ENCODE measurements at places on chromosomes 5 and 9.

DNA sequence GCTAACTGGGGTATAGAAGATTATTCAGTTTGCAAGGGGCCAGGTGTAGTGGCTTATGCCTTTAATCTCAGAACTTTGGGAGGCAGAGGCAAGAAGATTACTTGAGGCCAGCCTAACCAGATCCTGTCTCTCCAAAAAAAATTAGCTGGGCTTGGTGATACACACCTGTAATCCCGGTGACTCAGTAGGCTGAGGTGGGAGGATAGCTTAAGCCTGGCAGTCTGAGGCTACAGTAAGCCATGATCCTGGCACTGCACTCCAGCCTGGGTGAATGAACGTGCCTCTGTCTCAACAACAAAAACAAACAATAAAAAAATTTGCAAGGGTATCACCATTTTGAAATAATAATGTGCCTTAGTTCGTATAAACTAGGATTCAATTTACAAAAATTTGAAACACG lies 51.3 kb downstream of the BAAT start:
- no peak for DNase-seq

- no peak for DNase-seq
These were observed 134.9 kb upstream of the LPCAT1 start for GRCh38 chr5:1658665-1659064.

GRCh38 chr9:69919461-69920061 lies 98.9 kb downstream of the CFAP95 start:
- peak; percentile 29 for DNase-seq

DNA sequence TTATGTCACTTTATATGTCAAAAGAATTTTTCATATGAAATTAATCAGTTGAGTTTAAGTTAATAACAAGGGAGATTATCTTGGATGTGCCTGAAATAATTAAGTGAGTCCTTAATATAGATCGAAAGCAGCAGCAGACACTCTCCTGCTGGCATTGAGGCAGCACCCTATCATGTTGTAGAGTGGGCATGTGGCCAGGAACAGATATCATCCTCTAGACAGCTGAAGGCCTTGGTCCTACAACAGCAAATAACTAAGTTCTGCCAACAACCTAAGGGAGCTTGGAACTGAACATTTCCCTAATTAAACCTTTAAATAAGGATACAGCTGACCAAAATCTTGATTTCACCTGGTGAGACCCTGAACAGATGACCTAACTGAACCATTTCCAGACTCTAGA lies 25.8 kb upstream of the UGT3A1 start:
- DNase-seq, result no peak
